ENCODE measurements at places on chromosomes 11 and 22. TPM values are rescaled to one million over a fixed set of nuclear protein-coding genes. Genes with fewer than 3 reads are reported as not detected.

GRCh38 chr11:32039149-32039548 lies 51.7 kb upstream of the RCN1 start:
- DNase-seq = no peak

DNA sequence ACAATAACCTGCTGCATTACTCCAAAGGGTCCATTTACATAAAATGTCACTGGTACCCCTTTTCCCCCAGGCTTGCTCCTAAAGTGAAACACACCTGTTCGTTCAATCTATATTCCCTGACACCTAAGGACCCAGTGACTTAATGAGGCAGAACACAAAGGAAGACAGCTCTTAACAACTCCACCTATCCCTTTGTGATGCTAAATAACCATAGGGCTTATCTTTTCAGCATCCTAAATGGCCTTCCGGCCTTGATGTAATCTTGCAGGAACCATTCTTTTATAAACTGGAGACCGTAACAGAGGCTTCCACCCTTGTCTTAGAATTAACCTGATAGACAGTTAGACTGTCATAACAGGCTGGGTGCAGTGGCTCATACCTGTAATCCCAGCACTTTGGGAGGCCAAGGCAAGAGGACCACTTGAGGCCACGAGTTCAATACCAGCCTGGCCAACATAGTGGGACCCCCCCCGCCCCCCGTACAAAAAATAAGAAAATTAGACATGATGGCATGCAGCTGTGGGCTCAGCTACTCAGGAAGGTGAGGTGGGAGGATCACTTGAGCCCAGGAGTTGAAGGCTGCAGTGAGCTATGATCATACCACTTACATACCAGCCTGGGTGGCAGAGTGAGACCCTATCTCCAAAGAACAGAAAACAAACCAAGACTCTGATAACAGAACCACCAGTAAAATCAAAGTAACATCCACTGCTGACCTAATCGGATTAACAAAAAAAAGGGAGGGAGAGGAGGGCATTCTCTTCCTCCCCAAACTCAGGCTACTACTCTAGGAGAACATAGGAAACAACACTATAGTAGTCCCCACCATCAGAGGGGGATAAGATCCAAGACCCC lies 5.1 kb downstream of the CHEK2 start:
- no peak for DNase-seq

GRCh38 chr11:93199616-93200015 lies 1.8 kb upstream of the SLC36A4 start:
- no peak for DNase-seq

GRCh38 chr22:41596776-41597634 lies 7.4 kb upstream of the PMM1 start:
- no peak for DNase-seq

- no peak for DNase-seq
These were observed 53.5 kb upstream of the MYEOV start for GRCh38 chr11:69240332-69241074.

Gene RAB39A
- 1.2 TPM for polyA plus RNA-seq
